ENCODE measurements at places on chromosomes 5 and 9. TPM values are rescaled to one million over a fixed set of nuclear protein-coding genes. Genes with fewer than 3 reads are reported as not detected.

DNA sequence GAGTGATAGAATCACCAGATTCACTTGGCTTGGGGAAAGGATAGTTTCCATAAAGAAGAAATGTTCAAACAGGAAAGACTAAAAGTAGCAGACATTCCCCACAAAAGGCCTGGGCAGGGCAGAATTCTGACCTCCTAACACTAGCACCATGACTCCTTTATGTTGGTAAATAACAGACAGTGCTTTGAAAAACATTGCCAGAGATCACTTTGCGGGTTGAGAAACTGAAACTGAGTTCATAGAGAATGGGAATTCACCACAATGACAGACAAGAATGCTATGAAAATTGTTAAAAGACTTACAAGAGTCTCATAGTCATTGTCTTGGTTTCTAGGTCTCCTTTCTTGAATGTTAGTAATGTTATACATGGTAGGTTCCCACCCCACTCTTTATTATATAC is 172.5 kb upstream of the GLRA1 start:
- H3K27ac ChIP-seq, result no peak overlapping the region
- peaks cover 4% of the 10 kb centered on the region for H3K27me3 ChIP-seq
- no peak for DNase-seq
- no peak overlapping the region for H3K4me3 ChIP-seq
- no peaks in the 10 kb centered on the region for H3K36me3 ChIP-seq

DNA sequence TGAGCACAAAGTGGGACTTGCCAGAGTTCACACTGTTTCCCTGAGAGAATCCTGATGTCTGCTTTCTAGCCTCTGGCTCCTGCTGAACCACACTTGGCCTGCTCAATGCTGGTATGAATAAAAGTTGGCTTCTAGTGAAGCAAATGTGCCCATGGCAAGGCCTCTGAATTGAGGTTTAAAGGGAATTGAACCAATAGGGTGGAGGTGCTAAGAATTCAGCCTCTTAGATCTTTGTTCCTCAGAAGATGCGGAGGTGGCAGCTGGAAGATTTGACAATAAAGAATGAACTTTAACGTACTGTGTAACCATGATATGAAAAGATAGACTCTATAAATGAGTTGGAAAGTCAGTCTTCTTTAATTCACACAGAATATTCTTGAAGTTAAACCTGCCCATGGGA is 57.2 kb downstream of the RASGRF2 start:
- peaks cover 74% of the 10 kb centered on the region for H3K4me1 ChIP-seq
- no peak overlapping the region for H3K4me3 ChIP-seq
- DNase-seq, result no peak
- H3K27ac ChIP-seq, result peak overlapping the region; percentile 86
- H3K27me3 ChIP-seq, result no peaks in the 10 kb centered on the region

The RBM18 gene
- total RNA-seq, result 35.5 TPM

DNA sequence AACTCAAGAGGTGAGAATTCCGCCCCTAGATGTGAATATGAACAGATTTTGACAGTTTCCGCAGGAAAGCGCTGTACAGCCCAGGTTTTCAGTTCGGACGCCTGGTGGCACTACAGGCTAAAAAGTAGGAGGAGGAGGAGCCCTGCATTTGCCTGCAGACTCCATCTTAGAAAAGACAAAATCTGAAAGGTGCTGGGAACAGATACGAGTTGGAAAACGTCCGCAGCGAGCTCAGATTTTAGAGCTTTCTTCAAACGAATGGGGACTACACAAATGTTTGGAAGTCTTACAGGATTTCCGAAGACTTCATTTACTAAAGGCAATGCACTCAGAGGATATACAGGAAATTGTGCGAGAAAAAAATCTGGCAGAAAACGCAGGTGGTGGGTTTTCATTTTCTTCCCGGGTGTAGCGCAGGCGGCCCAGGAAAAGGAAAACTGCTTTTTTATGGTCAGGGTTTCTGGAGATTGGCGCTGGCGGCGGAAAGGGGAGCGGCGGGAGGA is 9.9 kb upstream of the PCDHB2 start:
- H3K36me3 ChIP-seq, result peaks cover 2% of the 10 kb centered on the region
- peak overlapping the region; percentile 84 for H3K4me3 ChIP-seq
- no peaks in the 10 kb centered on the region for H3K4me1 ChIP-seq
- H3K27ac ChIP-seq, result no peak overlapping the region
- H3K27me3 ChIP-seq, result peaks cover 41% of the 10 kb centered on the region

DNA sequence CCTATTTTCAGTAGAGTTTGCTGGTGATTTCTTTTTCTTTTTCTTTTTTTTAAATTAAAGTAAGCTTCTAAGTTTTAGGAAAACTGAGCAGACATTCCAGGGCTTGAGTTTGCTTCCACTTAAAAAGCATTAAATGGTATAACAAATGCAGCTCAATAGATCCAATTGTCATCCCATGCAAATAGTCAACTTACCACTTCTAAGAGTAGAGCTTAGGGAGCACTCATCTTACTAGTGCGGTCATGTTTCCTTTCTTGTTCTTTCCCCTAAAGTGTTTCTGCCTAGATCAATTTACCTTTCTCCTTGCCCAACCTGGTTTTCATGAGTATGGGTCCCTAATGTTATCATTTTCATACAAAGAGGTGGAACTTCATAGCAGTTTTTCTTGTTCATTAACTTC is 13.0 kb upstream of the CEP120 start:
- peaks cover 5% of the 10 kb centered on the region for H3K27me3 ChIP-seq
- H3K36me3 ChIP-seq, result no peaks in the 10 kb centered on the region
- H3K4me3 ChIP-seq, result no peak overlapping the region
- DNase-seq, result no peak
- H3K27ac ChIP-seq, result no peak overlapping the region
- peaks cover 3% of the 10 kb centered on the region for H3K4me1 ChIP-seq

DNA sequence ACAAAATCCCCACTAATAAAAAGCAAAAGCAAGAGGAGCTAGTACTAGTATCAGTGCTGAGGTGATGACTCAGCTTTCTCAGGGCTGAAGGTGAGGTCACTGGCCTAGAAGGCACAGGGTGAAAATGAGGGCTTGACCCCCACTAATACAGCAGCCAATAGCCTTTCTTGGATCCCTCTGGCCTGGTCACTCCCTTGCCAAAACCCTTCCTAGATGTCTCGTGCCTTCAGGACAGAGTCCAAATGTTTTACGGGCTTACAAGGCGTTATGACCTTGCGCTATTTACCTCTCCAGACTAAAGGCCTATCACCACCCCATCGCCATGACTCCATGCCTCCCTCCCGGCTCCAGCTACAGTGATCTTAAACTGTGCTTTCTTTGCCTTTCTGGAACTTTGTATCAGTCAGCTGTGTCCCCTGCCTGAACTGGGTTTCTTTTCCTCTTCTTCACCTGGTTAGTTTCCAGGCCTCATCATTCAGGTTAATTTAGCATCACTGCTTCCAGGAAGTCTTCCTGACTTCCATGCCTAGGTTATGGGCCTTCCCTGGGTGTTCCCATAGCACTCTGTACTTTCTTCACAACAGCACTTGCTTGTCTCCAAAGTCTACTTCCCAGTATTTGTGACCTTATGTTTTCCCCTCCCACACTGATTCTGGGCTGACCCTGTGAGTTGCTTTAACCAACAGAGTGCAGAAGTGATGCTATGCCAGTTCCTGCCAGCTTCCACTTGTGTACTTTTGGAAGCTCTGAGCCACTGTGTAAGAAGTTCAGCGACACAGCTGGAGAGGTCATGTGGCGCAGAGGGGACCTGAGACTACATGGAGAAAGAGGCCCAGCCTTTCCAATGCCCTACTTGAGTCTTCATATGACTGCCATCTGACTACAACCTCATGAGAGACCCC is 4.2 kb upstream of the DELE1 start:
- peaks cover 6% of the 10 kb centered on the region for H3K4me1 ChIP-seq
- H3K27me3 ChIP-seq, result peaks cover 14% of the 10 kb centered on the region
- peaks cover 3% of the 10 kb centered on the region for H3K36me3 ChIP-seq
- no peak overlapping the region for H3K4me3 ChIP-seq

- H3K36me3 ChIP-seq, result no peaks in the 10 kb centered on the region
- no peak overlapping the region for H3K4me3 ChIP-seq
- peaks cover 9% of the 10 kb centered on the region for H3K27me3 ChIP-seq
- no peak overlapping the region for H3K27ac ChIP-seq
Observed at GRCh38 chr9:2928411-2928810, 84.5 kb upstream of the PUM3 start.

- H3K4me3 ChIP-seq, result no peak overlapping the region
- no peak for DNase-seq
- H3K36me3 ChIP-seq, result no peaks in the 10 kb centered on the region
- H3K27me3 ChIP-seq, result no peaks in the 10 kb centered on the region
- H3K27ac ChIP-seq, result no peak overlapping the region
- H3K4me1 ChIP-seq, result no peaks in the 10 kb centered on the region
Observed at GRCh38 chr5:33981408-33982162, 2.9 kb downstream of the SLC45A2 start.

- H3K4me1 ChIP-seq, result peaks cover 24% of the 10 kb centered on the region
- H3K27ac ChIP-seq, result no peak overlapping the region
- peaks cover 2% of the 10 kb centered on the region for H3K36me3 ChIP-seq
- H3K27me3 ChIP-seq, result peaks cover 45% of the 10 kb centered on the region
- DNase-seq, result no peak
Observed at GRCh38 chr5:73388306-73388684, 60.3 kb downstream of the FOXD1 start.

DNA sequence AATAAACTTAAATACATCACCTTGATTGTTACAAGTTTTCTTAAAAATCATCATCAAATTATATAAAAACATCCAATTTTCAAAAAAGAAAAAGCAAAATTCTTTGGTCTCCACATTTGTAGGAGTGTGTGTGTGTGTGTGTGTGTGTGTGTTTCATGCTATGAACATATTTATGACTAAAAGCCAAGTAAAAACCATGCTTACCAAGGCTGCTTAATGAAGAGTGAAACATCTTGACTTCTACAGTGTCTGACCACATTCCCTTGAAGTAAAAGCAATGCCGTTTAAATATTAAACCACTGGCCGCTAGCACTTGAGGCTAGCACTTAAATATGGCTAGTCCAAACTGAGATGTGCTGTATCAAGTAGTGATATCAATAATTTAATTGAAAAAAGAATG is 549.1 kb upstream of the CCNG1 start:
- no peaks in the 10 kb centered on the region for H3K4me1 ChIP-seq
- H3K27me3 ChIP-seq, result no peaks in the 10 kb centered on the region
- no peaks in the 10 kb centered on the region for H3K36me3 ChIP-seq
- no peak for DNase-seq

- H3K27me3 ChIP-seq, result peaks cover 8% of the 10 kb centered on the region
- no peak overlapping the region for H3K27ac ChIP-seq
- no peaks in the 10 kb centered on the region for H3K4me1 ChIP-seq
- DNase-seq, result no peak
- H3K36me3 ChIP-seq, result no peaks in the 10 kb centered on the region
- H3K4me3 ChIP-seq, result no peak overlapping the region
Observed at GRCh38 chr9:87887661-87888480, 5.2 kb downstream of the SPATA31E1 start.

DNA sequence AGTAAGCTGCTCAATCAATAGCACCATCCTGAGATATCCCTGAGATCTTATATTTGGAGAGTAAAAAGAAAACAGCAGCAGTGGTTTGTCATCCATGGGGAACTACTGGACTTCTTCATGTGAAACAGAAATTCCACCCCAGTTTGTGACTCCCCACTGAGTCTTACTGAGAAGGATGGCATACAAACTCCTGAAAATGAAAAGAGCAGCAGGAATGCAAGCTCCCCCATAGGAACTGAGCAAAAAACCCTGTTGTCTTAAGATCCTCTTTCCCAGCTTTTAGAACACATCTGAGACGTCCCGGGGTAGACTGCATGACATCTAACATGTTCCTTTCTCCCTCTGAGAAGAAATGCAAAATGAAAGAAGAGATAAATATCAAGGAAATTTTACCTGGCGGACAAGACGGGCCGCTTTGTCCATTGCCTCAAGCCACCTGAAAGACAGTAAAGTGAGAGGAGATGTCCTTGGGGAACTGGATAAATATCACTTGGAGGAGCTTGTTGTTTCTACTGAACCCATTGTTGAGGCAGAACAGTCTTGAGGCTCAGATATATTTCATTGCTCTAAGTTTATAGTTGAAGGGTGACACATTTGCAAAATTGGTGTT is 117.1 kb downstream of the NUDT12 start:
- no peaks in the 10 kb centered on the region for H3K4me1 ChIP-seq
- DNase-seq, result no peak
- peaks cover 5% of the 10 kb centered on the region for H3K27me3 ChIP-seq
- H3K27ac ChIP-seq, result no peak overlapping the region

The SLC25A46 gene
- total RNA-seq, result 55.9 TPM

DNA sequence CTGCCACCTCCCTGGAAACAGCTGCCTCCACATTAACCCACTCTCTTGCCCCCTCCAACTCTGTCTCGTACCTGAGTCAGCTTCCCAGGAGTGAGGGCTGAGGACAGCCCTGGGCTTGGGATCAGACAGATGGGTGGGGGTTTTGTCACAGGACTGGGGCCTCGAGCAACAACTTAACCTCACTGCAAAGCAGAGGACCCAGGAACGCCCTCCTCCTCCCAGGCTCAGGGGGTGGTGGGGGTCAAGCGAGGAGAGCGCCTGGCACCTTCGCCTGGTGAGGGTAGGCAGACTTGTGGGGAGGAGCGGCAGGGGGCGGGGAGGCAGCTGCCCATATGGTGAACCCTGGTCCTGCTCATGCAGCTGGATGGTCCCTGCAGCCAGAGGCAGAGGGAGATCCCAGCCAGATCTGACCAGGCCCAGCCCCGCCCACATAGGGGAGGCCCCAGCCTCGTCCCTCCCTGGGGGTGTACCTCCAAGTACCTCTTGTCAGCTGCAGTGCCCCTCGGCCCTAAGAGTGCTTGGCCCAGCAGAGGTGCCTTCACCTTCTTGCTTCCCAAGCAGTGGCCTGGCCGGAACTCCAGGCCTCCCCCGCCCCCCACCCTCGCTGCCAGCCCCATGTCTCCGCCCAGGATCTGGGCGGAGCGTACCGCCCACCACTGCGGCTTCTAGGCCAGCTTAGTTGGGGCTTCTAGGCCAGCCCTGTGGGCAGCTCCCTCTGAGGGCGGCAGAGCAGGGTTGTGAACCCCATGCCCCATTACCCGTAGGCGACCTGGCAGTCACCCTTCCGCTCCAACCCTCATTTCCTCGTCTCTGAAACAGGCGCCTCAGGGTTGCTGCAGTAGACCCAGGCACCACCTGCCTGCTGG is at the start of gene SARDH:
Gene SARDH, minus strand, starts transcription at position 579 of the 866 bp plus-strand sequence. CDS start 4,179 bp downstream, outside the sequence.
- no peak within 1 kb of the TSS for H3K4me3 ChIP-seq
- no peak within 1 kb of the TSS for H3K27ac ChIP-seq
- H3K4me1 ChIP-seq, result peaks cover 3% of the 10 kb centered on the region
- H3K27me3 ChIP-seq, result no peaks in the 10 kb centered on the region
- peak; percentile 48 for DNase-seq

GRCh38 chr9:134411440-134412297 is 85.4 kb downstream of the RXRA start:
- H3K4me1 ChIP-seq, result peaks cover 9% of the 10 kb centered on the region
- H3K27ac ChIP-seq, result no peak overlapping the region
- H3K4me3 ChIP-seq, result no peak overlapping the region
- H3K27me3 ChIP-seq, result no peaks in the 10 kb centered on the region
- no peak for DNase-seq
- no peaks in the 10 kb centered on the region for H3K36me3 ChIP-seq

The AGXT2 gene
- total RNA-seq, result not detected

The ARL14EPL gene
- not detected for total RNA-seq
